ENCODE measurements at places on chromosomes 4 and X.

DNA sequence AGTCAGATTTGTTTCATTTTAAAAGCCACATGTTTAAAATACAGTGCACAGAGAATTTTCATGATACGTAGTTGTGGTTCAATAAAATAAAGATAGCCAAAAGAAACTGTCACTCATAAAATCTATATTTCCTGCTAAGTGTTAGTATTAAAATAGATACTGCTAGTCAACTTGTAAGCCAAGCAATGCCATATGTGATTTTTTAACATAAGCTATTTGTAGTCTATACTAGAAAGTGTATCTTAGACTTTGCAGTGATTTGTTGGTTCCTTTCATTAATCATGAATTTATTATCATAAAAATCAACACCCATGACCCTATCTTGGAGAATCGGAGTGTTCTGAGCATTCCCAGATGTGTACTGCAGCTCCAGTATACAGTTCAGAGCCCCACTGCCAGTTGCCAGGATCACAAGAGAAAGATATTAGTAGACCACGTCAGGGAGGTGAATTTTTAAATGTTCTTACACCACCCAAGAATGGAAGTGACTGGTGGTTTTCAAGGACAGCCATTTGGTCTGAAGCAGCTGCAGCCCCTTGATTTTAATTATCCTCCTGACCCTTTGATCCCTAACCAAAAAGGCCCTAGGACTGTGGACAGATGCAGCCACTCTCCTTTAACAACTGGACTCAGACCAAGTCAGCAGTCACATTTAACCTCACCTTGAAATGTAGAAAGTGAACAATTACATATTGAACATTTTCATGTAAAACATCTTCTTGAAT is 163.1 kb downstream of the PALLD start:
- no peak for DNase-seq
- no peak overlapping the region for H3K27ac ChIP-seq
- H3K4me3 ChIP-seq, result no peak overlapping the region
- H3K27me3 ChIP-seq, result no peaks in the 10 kb centered on the region
- H3K36me3 ChIP-seq, result no peaks in the 10 kb centered on the region

DNA sequence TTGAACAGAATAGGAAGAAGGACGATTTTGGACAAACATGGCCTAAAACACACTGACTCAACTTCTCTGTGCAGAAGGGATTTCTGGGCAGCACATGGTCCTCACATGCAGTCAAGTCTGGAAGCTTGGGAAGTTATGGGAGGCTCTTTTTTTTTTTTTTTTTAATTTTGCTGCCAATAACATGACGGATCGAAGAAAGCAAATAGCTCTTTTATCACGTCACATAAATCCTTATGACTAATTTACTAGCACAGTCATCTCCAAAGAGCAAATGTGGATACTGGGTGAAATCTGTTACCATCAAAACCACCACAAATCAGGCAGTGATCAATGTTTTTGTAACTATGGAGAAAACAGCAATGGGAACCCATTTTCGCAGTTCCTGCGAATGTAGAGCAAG is 193.3 kb upstream of the FAM9B start:
- no peaks in the 10 kb centered on the region for H3K4me1 ChIP-seq
- no peaks in the 10 kb centered on the region for H3K36me3 ChIP-seq
- H3K4me3 ChIP-seq, result no peak overlapping the region
- DNase-seq, result no peak

- no peaks in the 10 kb centered on the region for H3K27me3 ChIP-seq
- H3K27ac ChIP-seq, result no peak overlapping the region
- H3K4me3 ChIP-seq, result no peak overlapping the region
- DNase-seq, result no peak
- H3K36me3 ChIP-seq, result no peaks in the 10 kb centered on the region
Measured at GRCh38 chr4:80086296-80086695, 13.3 kb upstream of the ANTXR2 start.

DNA sequence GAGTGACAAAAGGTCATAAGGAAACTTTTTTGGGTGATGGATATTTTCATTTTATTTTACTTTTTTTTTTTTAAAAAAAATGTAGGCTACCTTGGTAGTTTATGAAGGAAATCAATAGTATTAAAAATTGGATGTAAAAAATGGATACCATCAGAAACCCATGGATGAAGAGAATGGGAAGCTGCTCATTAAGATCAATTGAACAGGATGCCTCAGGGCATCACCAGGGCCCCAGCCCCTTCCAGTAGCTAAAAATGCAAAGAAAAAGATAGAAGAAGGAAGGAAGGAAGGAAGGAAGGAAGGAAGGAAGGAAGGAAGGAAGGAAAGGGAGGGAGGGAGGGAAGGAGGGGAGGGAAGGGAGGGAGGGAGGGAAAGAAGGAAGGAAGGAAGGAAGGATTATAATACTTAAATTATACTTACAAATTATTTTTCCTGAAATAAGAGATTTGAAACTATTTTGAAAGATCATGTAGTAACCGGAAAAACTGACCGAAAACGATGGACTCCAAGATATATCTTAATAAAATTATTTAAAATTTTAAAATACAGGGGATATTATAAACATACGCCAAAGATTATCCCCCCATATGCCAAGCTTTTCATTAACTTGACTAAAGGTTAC is 24.1 kb downstream of the OSTC start:
- H3K4me1 ChIP-seq, result no peaks in the 10 kb centered on the region
- H3K27ac ChIP-seq, result no peak overlapping the region
- H3K36me3 ChIP-seq, result peaks cover 5% of the 10 kb centered on the region

- H3K27ac ChIP-seq, result no peak overlapping the region
- no peaks in the 10 kb centered on the region for H3K36me3 ChIP-seq
- no peak for DNase-seq
- no peaks in the 10 kb centered on the region for H3K4me1 ChIP-seq
Measured at GRCh38 chr4:7384003-7384928, 50.5 kb downstream of the PSAPL1 start.

DNA sequence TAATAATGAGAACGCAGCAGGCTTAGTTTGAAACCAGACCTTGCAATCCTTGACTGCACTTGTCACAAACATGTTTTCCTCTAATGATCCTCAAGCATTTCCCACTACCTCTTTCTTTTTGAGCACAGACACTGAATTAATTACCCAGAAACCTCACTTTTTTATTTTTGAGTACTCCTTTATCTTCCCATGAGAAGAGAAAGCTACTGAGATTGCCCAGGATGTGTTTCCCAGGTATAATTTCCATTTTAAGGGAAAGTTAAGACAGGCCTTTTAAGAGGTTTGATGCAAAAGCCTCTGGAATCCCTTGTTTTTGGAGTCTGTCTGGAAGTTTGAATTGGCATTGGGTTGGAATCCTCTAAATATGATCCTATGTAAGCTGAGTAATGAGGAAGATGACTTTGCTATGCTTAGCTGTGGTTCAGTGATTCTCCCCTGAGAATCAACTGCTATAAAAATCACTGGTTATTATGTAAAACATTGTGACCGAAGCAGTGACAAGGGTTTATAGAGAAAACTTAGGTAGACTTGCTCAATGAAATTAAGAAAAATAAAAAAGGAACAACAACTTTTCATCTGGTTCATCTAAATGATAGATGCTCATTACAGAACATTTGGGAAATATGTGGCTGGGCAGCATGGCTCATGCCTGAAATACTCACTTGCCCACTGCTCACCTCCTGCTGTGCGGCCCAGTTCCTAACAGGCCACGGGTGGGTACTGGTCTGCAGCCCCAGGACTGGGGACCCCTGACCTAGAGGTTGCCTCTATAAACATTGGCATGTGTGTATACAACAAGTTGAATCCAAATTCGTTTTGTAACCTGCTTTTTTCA is 10.8 kb upstream of the RHOH start:
- H3K36me3 ChIP-seq, result no peaks in the 10 kb centered on the region
- H3K27ac ChIP-seq, result no peak overlapping the region
- DNase-seq, result no peak
- no peaks in the 10 kb centered on the region for H3K27me3 ChIP-seq

DNA sequence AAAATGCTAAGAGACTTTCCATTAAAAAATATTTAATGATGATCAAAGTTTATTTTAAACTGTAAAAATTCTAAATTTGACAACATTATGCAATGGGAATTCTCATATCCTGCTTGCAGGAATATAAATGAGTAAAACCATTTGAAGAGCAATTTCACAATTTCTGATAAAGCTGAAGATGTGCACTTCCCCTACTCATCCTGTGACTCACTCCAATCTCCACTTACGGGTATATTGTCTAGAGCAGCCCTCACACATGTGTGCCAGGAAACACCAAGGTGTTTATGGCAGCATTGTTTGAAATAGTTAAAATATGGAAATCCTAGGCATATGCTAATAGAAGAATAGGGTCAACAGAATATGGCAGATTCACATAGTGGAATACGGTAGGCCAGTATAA is 158.4 kb downstream of the PDHA2 start:
- no peak overlapping the region for H3K27ac ChIP-seq
- no peaks in the 10 kb centered on the region for H3K27me3 ChIP-seq
- no peaks in the 10 kb centered on the region for H3K4me1 ChIP-seq
- no peaks in the 10 kb centered on the region for H3K36me3 ChIP-seq
- DNase-seq, result no peak
- H3K4me3 ChIP-seq, result no peak overlapping the region

- DNase-seq, result no peak
- H3K4me3 ChIP-seq, result no peak overlapping the region
- H3K4me1 ChIP-seq, result no peaks in the 10 kb centered on the region
- no peak overlapping the region for H3K27ac ChIP-seq
Measured at GRCh38 chr4:54746218-54746617, 88.5 kb downstream of the KIT start.

DNA sequence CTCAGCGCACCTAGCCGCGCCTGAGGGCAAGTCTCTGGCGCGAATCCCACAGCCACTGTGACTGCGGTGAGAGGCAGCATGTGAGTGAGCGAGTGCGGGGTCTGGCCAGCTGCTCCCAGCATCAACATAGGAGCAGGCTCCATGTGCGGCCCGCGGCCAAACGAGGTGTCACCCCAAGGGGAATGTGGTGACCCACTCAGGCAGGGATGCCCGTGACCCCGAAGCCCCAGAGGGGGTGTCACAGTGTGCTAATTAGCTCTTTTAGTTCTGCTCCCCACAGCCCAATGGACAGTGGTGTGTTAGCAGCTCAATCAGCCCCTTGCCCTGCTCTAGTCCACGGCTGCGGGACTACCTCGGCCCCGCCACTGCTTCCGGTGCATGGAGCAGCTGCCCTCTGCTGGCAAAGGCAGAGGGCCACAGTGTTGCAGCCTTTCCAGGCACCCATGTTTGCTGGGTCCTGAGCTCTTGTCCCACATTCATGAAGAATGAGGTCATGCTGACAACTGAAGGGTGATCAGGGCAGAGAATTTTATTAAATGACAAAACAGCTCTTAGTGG is 61.4 kb downstream of the AGA start:
- no peak for DNase-seq
- H3K4me3 ChIP-seq, result no peak overlapping the region
- H3K27me3 ChIP-seq, result no peaks in the 10 kb centered on the region
- H3K36me3 ChIP-seq, result no peaks in the 10 kb centered on the region

- peak overlapping the region; percentile 94 for H3K27ac ChIP-seq
- peaks cover 33% of the 10 kb centered on the region for H3K4me1 ChIP-seq
- DNase-seq, result peak; percentile 48
- H3K27me3 ChIP-seq, result no peaks in the 10 kb centered on the region
- H3K36me3 ChIP-seq, result no peaks in the 10 kb centered on the region
- peak overlapping the region; percentile 83 for H3K4me3 ChIP-seq
Measured at GRCh38 chr4:1855333-1856070, 454 bp downstream of the LETM1 start.

- peaks cover 35% of the 10 kb centered on the region for H3K27me3 ChIP-seq
- no peak overlapping the region for H3K27ac ChIP-seq
- DNase-seq, result no peak
- no peak overlapping the region for H3K4me3 ChIP-seq
- H3K36me3 ChIP-seq, result no peaks in the 10 kb centered on the region
- H3K4me1 ChIP-seq, result no peaks in the 10 kb centered on the region
Measured at GRCh38 chrX:25175171-25175570, 159.4 kb upstream of the ARX start.

- no peak overlapping the region for H3K4me3 ChIP-seq
- H3K27ac ChIP-seq, result no peak overlapping the region
- DNase-seq, result no peak
- H3K36me3 ChIP-seq, result no peaks in the 10 kb centered on the region
- H3K4me1 ChIP-seq, result no peaks in the 10 kb centered on the region
- no peaks in the 10 kb centered on the region for H3K27me3 ChIP-seq
Measured at GRCh38 chr4:172068506-172068905, 255.3 kb downstream of the GALNTL6 start.

GRCh38 chrX:132404266-132404665 is 84.6 kb downstream of the MBNL3 start:
- H3K27me3 ChIP-seq, result no peaks in the 10 kb centered on the region
- no peaks in the 10 kb centered on the region for H3K4me1 ChIP-seq
- no peak overlapping the region for H3K4me3 ChIP-seq
- DNase-seq, result no peak
- H3K27ac ChIP-seq, result no peak overlapping the region

GRCh38 chr4:148704291-148704690 is 262.1 kb upstream of the NR3C2 start:
- no peak overlapping the region for H3K27ac ChIP-seq
- DNase-seq, result no peak
- no peak overlapping the region for H3K4me3 ChIP-seq
- no peaks in the 10 kb centered on the region for H3K27me3 ChIP-seq

DNA sequence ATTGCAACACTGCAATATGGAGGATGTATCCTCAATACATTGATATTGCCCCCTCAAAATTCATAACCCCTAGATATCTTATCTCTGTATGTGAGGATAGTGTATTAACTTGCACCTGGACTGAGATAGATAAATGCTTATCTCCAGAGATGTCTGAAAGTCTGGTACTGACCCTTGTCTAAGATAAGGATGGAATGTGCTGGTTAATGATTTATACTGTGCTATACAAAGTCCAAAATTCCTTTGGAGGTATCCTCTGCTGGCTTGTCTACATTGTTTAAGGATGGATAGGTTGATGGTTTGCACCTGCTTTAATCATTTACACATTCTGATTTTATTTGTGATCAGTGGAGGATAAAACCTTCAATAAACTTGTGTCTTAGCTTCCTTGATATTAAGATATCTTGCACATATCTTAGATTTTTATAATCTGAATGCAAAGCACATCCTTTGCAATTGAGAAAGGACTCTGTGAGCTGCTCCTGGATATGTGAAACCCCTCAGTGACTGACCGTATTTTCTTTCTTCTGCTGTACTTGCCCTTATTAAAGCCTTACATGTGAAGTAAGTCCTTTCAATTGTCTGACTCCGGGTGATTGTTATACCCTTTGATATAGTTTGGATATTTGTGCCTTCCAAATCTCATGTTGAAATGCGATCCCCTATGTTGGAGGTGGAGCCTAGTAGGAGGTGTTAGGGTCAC is 430.3 kb upstream of the MAOA start:
- H3K27ac ChIP-seq, result no peak overlapping the region
- no peaks in the 10 kb centered on the region for H3K27me3 ChIP-seq
- no peaks in the 10 kb centered on the region for H3K4me1 ChIP-seq

GRCh38 chr4:168538632-168539031 is 41.8 kb downstream of the PALLD start:
- no peak overlapping the region for H3K4me3 ChIP-seq
- H3K36me3 ChIP-seq, result no peaks in the 10 kb centered on the region
- H3K27me3 ChIP-seq, result no peaks in the 10 kb centered on the region
- no peak for DNase-seq

- no peaks in the 10 kb centered on the region for H3K36me3 ChIP-seq
- no peaks in the 10 kb centered on the region for H3K27me3 ChIP-seq
- no peak for DNase-seq
- H3K4me1 ChIP-seq, result no peaks in the 10 kb centered on the region
Measured at GRCh38 chr4:136992032-136992431, 540.3 kb downstream of the PCDH18 start.

Data from heart left ventricle (tissue), 16 donors.